NAMALWA (cell line): ENCODE measurements at places on chromosomes 7 and 10.
A peak's percentile ranks its signal among the peaks of the same experiment; 100 is the strongest.

- DNase-seq: no peak
These were observed 1.3 kb downstream of the TYSND1 start for GRCh38 chr10:70145166-70145665.

DNA sequence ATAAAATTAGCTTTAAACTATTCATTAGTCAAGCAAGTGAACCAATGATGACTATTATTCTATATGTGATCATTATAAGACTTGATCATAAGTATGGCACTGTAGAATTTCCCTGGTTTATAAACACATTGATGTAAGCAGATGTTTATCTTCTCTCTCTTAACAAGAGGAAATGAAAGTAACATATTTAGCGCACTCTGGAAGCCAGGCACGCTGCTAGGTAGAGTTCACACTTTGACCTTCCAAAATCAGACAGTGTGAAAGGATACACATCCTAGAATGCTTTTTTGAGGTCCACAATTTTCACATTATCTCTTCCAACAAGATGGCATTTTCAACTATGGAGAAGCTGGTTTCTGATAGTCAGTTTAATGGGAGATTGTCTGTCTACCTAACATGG, 529.4 kb upstream of the IGFBP3 start:
- peak; percentile 62 for DNase-seq

GRCh38 chr10:62726142-62726541, 78.4 kb upstream of the ADO start:
- DNase-seq: no peak

- no peak for DNase-seq
These were observed 33.7 kb downstream of the DDC start for GRCh38 chr7:50531401-50531911.

DNA sequence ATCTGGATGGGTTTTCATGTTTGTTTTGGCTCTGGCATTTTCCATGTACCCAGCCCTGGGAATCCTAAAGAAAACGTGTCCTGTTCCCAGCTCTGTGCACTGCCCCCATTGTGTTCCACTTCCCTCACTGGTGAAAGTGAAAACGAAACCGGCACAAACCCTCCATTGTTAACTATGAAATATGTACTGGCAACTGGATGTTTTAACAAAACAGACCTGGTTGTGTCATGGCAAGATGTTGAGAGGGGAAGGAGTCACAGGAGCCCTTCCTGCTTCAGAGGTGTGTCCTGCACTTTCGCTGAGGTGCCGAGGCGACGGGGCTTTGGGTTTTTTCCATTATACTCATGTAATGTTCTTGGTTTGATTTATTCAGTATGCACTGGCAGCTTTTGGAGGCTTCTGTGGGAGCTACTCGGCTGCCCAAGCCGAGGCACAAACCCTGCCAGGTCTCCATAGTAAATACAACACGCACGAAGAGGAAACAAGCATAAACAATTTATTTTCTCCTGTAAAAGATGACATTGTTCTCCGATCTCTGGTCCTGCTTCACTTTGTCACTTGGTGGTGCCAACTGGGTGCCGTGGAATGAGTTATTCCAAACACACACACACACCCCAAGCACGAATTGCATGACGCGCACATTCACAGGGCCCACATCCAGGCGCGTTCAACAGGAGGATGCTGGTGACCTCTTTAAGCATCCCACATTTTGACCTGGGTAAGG, 118.2 kb downstream of the CDK6 start:
- DNase-seq: peak; percentile 35
